NCI-H1105 (cell line): ENCODE measurements at places on chromosomes 1 and 21.
A peak's percentile ranks its signal among the peaks of the same experiment; 100 is the strongest.

- no peak for DNase-seq
These were observed 33.8 kb upstream of the ERO1B start for GRCh38 chr1:236315518-236315917.

DNA sequence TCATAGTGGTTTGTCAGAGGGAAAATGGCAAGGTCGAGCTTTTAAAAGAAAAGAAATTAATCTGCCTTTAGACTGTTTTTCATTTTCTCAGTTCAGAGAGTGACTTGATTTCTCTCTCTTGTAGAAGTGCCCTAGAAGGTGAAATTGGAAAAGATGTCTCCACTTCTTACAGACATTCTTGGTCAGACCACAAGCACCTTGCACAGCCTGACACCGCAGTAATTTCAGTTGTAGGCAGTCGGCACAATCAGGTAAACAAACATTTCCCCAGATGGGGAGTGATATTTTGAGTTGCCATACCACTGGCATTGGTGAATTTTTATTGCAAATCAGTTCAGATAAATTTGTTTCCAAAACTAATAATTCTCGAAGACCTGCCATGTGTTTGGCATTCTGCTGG is 86.8 kb downstream of the PHTF1 start:
- no peak for DNase-seq

DNA sequence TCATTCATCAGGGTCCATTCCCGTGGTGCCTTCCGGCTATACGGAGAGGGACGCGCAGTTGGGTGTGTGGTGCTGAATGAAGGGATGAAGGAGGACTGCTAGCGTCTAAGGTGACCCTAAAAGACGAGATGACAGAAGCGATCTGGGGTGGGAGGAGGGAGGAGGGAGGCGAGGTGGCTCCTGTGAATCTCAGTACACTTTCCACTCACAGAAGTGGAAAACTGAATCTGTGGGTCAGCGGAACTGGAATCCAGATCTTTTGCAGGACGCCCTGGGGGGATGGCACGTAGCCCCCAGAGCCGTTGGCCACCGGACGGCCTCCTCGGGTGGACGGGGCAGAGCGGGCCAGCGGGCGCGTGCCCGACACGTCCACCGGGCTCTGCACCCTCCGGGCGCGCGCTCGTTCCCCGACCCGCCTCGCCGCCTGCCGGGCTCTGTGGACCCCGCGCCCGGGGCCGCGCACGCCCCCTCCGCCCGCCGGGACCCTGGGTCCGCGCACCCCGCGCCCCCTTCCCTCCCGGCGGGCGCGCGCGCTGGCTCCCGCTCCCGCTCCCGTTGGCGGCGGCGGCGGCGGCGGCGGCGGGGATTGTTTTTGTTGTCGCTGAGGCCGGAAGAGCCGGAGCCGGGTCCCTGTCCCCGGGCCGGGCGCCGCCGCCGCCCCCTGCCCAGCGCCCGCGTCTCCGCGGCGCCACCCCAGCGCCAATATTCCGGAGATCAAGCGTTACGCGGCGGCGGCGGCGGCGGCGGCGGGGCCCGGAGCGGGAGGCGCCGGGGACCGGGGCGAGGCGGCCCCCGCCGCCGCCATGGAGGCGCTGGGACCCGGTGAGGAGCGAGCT is at the start of gene AGO4:
AGO4 (plus strand) TSS at position 403 of the 836 bp plus-strand sequence; CDS start at position 804, 401 bp downstream.
- peak; percentile 56 for DNase-seq

DNA sequence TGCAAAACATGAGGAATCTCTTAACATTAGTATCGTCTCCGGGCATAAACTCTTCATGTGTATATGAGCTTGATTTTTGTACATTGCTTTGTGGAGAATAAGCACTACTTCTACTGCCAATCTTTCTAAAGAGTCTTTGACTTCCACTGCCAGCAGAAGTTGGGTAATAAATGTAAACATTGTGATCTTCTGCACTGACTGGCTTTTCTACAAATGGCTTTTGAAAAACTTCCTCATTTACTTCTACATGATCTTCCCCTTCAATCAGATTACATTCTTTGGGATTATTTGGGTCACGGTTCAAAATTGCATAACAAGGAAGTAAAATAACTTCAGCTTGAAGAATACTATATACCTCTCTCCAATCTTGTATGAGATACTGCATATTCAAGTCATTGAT is 30.4 kb upstream of the SLC44A5 start:
- DNase-seq, result no peak

DNA sequence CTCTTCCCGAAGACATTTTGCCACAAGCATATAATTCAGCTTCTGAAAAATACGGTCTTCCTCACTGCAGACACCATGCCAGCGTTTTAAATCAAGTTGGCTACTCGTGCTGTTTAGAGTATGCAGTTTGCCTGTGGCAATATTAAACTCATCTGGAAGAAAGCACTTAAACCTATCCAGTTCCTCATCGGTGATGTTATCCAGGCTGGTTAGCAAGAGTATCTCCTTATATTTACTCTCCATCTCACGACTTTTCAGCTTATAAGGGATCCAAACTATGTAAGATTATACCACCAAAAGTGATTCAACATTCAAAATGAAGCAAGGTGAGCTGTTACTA is 9.7 kb upstream of the IFI16 start:
- no peak for DNase-seq

DNA sequence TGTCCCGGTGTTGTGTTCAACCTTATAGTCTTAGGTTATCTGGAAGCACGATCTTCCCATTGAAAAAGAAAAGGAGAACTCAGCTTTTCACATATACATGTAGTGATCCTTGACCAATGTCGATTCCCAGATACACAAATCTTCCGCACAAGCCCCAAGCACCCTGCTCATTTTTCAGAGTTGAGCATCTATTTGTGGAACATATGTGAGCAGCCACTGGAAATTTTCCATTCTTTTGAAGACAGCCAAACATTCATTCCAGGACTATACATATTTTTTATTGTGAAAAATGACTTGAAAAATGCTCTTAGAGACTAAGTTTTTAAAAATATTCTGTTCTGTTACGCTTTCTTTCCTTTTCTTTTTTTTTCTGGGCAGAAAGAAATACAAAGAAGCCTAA is 371.9 kb downstream of the RGS7 start:
- no peak for DNase-seq

GRCh38 chr1:4307468-4307845 is 347.0 kb upstream of the AJAP1 start:
- no peak for DNase-seq

GRCh38 chr21:15333136-15333710 is 268.4 kb upstream of the NRIP1 start:
- DNase-seq, result no peak

DNA sequence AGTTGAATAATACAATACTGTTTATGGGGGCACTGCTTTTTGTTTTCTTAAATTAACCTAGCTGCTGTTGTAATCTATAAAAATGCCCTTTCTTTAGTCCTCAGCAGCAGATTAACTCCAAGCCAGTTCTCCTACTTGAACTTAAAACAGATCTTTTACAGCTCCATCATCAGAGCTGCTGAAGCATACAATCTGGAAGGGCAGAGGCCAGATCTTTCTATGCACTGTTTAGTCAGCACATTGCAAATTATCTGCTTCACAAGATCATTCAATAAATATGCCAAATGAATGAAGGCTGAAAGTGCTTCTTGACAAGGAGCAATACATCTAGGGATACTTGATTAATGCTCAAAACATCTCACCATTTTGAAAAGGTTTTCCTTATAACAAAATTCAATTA is 115.8 kb downstream of the PLPPR5 start:
- DNase-seq, result no peak

GRCh38 chr1:9473032-9473807 is 66.0 kb upstream of the SLC25A33 start:
- DNase-seq, result no peak

DNA sequence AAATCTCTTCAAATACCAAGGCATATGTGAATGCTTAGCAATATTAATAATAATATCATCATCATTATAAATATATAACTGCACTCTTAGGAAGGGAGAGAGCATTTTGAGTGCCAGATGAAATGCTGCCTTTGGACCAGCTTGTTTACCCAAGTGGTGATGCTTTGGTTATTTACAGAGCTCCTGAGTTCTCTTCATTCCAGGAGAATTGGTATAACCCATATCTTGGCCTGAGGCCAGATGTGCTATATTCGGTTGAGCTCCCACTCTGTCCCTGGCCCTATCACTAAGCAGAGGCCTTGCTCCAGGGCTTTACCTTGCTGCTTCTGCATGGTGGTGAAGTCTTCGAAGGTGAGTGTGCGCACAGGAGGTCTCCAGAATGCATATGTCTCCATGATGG is 89.4 kb downstream of the TBX15 start:
- no peak for DNase-seq

GRCh38 chr1:198640174-198640573 is 1.3 kb downstream of the PTPRC start:
- no peak for DNase-seq

DNA sequence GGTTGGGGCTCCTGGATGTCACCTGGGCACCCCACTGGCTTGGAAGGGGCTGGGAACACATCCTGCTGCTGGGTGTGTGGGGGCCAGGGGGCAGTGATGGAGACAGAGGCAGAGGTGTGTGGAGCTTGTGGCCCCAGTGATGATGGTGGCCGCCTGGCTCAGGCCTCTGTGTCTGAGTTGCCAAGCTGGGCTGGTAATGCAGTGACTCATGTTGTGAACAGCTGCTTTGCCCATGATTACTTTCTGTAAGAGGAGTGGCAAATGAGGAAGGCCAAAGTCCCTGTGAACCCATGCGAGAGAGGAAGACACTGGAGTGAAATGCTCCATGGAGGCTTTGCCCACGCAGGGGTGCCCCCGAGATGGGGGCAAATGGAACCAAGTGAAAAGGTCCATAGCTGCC is 86.8 kb downstream of the KCNJ6 start:
- DNase-seq, result no peak

DNA sequence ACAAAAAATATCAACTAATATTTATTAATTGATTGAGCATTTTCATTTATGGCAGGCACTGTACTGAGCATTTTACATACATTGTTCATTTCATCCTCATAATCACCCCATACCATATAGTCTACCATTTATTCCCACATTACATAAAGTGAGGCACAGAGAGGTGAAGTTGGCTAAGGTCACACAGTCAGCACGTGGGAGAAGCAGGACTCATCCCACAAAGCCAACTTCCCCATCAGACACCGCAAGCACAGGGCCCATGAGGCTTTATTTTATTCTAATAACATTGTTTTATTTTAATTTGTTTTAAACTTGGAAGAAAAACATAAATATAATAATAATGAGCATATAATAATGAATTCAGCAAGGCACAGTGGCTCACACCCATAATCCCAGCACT is 43.1 kb upstream of the CAPZB start:
- no peak for DNase-seq

DNA sequence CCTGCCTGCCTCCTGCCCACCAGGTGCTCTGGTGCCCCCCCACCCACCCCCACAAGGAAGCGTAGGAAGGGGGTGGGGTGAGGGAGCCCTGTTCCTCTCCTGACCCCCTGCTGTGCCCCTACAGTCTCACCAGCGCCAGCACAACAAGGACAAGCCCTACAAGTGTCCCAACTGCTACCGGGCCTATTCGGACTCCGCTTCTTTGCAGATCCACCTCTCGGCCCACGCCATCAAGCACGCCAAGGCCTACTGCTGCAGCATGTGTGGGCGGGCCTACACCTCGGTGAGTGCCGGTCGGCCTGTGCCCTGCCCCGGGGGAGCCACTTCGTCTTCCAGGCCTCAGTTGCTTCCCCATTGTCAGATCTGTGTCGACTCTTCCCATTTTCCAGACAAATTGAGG is 25.9 kb downstream of the A3GALT2 start:
- DNase-seq, result no peak

DNA sequence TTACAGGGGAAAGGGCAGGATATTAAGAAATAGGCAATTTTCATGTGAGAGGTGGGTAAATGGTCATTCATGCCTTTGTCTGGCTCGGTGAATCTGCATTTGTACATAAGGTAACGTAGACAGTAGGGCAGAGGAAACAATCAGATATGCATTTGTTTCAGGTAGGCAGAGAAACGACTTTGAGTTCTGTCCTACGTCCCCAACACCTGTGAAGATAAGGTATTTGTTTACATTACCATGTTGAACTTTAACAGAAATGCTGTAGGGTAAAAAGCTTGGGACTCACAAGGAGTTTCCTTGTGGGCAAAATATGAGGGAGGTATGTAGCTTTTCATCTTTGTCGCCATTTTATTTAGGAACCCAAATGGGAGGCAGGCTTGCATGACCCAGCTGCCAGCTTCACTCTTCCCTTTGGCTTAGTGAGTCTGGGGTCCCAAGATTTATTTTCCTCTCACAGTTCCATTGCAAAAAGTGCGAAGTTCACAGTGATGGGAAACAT is 31.4 kb downstream of the B3GALT5 start:
- no peak for DNase-seq

- DNase-seq, result no peak
These were observed 601.5 kb upstream of the ZP4 start for GRCh38 chr1:238492271-238492670.

GRCh38 chr1:107004421-107004820 is 52.1 kb upstream of the PRMT6 start:
- DNase-seq, result no peak

GRCh38 chr1:243792891-243793290 is 57.2 kb downstream of the AKT3 start:
- DNase-seq, result no peak

DNA sequence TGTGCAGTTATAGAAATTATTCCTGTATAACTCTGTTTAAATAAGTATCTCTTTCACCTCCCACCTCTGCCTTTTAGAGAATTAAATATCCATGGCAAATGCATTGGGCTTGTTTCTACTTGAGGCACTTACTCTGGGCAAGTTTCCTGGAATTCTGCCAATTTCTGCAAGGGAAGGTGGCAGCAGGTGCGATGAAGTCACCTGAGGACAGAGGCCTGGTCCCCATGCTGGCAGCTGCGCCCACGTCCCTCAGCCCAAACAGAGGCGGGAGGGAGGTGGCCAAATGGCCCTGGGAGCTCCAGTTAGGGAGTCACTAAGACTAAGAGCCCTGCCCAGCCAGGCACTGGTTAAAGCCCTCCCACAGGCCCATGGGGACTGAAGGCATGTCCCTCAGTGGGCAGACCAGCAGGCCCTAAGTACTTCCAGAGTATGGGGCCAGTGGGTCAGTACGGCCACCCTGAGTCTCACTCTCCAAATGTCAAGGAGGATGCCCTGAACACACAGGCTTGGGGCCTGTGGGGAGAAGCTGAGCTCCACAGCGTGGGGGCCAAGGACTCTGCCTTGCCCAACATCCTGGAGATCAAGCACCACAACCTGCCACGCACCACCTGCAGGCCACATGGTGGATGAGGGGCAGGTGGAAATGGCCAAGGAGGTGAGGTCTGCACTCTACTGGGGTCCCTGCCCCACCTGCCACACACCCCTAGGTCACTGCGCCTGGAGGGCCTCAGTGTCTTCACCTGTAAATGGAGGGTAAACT is 19.4 kb downstream of the ACOT7 start:
- peak; percentile 96 for DNase-seq

- peak; percentile 90 for DNase-seq
These were observed at the start of gene POGK for GRCh38 chr1:166838766-166839599. TSS of gene POGK (plus strand) at chr1:166839475. CDS start at chr1:166840957, 1,482 bp downstream.

- no peak for DNase-seq
These were observed 11.0 kb downstream of the RAP1A start for GRCh38 chr1:111630567-111630966.

DNA sequence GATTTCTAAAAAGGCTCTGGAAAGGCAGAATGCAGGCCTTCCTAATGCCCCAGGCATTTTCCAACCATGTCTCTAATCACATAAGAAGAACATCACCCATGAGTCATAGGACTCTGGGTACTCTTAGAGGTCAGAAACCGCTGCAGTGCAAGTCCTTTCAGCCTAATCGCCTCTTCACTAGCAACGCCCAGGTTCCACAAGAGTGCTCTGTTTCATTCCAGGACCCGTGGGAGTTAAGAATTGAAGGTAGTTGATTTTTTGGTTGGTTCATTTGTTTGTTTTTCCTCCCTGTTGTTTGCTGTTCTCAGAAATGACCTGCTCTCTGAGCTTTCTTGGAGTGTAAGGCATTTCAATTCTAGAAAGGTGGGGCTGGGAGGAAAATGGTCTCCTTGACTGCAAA is 123.2 kb downstream of the NR5A2 start:
- no peak for DNase-seq

- DNase-seq, result no peak
These were observed 75.8 kb downstream of the ATP1A1 start for GRCh38 chr1:116448785-116449385.
